Posterior cingulate gyrus (tissue), 11 donors: ENCODE measurements at places on chromosomes 5 and 9.
A peak's percentile ranks its signal among the peaks of the same experiment; 100 is the strongest.

- DNase-seq: no peak
Observed at GRCh38 chr5:77741608-77742007, 34.5 kb downstream of the TBCA start.

- no peak for DNase-seq
Observed at GRCh38 chr9:87887661-87888480, 5.2 kb downstream of the SPATA31E1 start.

DNA sequence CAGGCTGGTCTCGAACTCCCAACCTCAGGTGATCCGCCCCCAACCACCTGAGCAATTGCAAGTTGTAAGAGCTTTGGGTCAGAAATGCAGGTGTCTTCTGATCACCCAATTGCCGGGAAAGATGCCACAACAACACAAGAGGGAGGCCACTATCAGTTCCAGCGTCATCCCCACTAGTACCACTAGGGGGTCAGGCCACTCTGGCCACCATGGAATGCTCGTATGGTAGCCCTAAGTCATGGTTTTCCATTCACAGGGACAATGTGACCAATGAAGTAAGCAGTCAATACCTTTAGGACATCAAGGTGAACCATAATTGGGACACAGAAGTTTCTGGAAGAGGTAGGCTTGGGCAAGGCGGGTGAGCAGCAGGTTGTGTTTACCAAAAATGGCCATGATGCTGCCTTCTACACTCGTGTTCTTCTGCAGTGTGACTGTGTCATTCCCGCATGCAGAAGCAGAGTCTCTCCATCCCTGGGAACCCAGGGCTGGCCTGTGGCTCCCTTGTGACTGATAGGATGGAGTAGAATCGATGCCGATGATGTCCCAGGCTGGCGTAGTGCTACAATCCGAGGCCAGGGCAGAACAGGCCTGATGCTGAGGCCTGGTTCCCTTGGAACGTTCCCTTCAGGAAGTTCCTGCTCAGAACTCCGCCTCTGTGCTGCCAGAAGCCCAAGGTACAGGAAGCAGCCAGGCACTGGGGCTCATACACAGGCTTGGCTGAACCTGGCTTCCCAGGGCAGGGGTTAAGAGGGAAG is 42.2 kb upstream of the ANKRD33B start:
- no peak for DNase-seq

DNA sequence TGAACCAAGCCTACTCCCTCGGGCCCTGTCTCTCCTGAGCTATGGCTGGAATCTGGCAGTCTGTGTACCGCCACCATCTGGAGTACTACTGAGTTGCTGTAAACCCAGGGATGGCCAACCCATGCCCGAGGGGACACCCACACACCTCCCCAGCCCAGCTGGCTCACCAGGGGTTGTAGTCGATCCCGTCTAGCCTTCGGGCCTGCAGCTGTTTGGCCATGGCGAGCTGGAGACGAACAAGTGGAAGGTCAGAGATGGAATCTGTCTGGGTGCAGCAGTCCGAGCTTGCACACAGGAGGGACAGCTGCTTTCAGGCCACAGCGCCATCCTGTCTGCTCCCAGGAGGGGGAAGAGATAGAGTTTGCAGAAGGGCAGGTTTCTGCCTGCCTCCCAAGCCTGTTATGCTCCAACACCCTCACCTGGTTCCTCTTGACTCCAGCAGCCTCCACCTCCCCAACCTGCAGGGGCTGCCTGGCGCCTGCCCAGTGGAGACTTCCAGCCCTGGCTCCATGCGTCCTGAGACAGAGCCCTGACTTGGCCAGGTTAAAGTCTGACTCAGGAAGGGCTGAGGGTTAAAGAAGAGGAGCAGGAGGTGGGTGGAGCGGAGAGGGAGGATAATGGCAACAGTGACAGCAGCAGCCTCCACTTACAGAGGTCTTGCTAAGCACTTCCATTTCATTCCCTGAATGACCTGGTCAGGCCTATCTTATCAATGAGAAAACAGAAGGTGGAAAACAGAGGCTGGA is 15.8 kb upstream of the SPOUT1 start:
- DNase-seq: no peak

DNA sequence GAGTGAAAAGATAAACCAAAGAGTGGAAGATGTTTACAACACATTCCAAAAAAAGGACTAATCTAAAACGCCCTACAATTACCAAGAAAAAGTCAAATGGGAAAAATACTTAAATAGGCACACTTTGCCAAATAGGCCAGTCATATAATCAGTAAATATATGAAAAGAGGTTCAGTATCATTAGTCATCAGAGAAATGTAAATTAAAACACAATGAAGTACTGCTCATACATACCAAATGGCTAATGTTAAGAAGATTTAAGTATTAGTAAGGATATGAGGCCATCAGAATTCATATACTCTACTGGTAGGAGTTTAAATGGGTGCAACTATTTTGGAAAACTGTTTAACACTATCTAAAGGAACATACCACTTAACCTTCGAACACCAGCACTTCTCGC is 47.6 kb downstream of the ZDHHC21 start:
- no peak for DNase-seq

DNA sequence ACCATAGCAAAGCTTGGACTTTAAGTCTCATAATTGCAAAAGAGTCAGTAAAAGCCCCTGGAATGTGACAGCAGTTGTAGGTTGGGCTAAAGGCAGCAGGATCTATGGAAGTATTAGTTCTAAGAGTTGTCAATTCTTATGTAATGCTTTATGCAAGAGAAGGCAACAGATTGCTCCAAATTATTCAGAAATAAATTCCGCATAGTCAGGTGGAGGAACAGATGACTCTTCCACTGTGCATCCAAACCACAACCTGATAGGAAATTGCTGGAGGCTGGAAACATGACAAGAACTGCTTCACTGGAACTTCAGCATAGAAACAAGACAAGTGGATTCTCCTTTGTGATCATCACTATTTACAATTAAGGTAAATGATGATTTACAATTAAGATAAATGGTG is 101.0 kb downstream of the STARD4 start:
- no peak for DNase-seq

DNA sequence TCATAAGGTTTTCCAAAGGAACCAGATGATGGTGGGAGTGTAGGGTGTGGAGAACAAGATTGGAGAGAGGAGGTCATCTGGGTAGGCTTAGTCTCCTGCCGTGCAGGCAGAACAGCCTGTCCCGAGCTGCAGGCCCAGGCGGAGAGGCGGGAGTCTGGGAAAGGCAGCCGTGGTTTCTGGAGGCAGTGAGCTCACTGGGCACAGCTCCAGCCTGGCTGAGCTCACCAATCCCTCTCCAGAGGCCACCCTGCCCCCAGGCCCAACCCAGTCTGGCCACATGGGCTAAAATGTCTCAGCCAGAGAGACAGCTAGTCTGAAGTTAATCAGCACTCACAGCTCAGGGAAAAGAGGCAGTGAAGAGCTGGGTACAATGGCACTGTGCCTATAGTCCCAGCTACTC is 12.3 kb downstream of the P4HA2 start:
- DNase-seq: peak; percentile 80

DNA sequence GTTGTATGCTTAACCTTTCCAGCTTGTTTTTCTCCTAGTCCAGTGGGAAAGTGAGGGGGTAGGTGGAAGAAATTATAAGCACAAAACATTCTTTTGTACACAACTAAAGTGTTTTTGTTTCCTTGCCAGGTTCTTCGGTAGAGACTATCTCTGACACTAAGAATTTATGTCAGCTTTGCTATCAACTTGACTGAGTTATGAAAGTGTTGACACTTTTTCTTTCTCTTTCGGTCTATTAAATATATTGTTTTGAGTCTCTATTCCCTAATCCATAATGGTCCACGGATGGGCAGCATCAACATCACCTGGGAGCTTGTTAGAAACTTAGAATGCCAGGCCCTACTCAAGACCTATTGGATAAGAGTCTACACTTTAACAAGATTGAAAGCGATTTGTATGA is 195.0 kb upstream of the ATP10B start:
- DNase-seq: no peak
